ENCODE measurements at places on chromosomes 5 and 9. TPM values are rescaled to one million over a fixed set of nuclear protein-coding genes. Genes with fewer than 3 reads are reported as not detected.

GRCh38 chr9:75601280-75601679, 289.2 kb upstream of the PCSK5 start:
- no peak for DNase-seq

GRCh38 chr5:156223547-156223946, 103.4 kb upstream of the SGCD start:
- DNase-seq: no peak

- DNase-seq: no peak
Observed at GRCh38 chr5:120808606-120809005, 344.5 kb downstream of the PRR16 start.

GRCh38 chr5:138438724-138439476, at the start of gene REEP2:
TSS of gene REEP2 (plus strand) at chr5:138439057. CDS start at chr5:138439209, 152 bp downstream.
- peak; percentile 64 for DNase-seq

GRCh38 chr5:110536120-110537115, 190.1 kb downstream of the TMEM232 start:
- no peak for DNase-seq

DNA sequence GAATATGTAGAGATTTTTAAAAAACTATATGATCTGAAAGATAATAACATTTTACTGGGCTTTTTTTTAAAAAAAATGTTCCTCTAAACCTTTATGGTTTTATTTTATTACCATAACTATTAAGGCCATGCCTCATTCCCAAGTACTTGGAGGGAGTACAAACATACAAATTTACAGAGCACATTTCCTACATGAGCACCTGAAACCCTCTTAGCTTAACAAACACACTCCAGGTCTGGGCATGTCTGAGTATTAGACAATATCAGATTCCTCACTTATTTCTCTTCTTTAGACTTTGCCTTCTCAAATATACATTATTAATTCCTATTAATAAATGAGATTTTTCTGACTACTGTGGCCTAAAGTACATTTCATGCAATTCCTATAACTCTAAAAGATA, 319.2 kb downstream of the SLCO4C1 start:
- no peak for DNase-seq

GRCh38 chr9:69865986-69866385, 45.4 kb downstream of the CFAP95 start:
- DNase-seq: peak; percentile 52

GRCh38 chr9:82797534-82797933, 265.4 kb downstream of the RASEF start:
- no peak for DNase-seq

The WNT8A gene
- total RNA-seq: not detected

The CEP78 gene
- 18.5 TPM for total RNA-seq

The FCN2 gene
- total RNA-seq: not detected

The FYB1 gene
- not detected for total RNA-seq

The SLC34A3 gene
- total RNA-seq: not detected

The SLC25A2 gene
- 0.09 TPM for total RNA-seq

The GDNF gene
- not detected for total RNA-seq

The IFNA13 gene
- total RNA-seq: not detected

All from dermis blood vessel endothelial cell (primary cell).